Right forelimb (tissue), 1 donor: ENCODE measurements at places on chromosomes 7 and 10.

- no peak for DNase-seq
Measured at GRCh38 chr10:121324678-121325213, 273.5 kb downstream of the FGFR2 start.

DNA sequence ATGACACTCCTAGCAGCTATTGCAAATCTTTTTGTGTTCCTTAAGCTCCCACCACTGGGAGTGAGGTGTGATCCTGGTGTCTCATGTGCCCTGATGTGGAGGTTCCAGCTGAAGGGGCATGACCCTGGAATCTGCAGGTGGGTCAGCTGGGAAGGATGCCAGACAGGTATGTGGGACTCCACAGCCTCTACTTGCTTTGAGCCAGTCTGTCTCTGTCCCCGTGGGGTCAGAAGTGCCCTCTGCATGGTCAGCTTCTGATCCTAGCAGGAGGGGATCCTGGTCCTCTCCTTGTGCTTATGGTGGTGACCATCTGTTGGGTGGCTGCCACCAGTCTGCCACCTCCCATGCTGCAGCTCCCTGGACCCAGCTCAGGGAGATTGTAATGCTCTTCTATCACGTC lies 51.1 kb upstream of the COMTD1 start:
- DNase-seq: no peak

DNA sequence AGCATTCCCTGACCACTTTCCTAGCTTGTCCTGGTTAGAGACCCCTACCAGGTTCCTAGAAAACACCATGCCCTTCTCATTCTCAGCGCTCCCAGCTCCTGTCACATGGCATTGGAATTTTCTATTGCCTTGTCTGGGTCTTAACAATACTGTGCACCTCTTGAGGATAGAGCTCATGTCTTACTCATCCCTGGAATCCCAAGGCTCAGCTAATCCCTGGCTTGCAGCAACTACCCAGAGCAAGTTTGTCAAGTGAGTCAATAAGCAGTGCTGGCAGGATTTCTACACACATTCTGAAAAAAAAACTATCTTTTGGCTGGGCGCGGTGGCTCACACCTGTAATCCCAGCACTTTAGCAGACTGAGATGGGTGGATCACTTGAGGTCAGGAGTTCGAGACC lies 11.7 kb upstream of the PRDX3 start:
- no peak for DNase-seq

- no peak for DNase-seq
Measured at GRCh38 chr7:110448918-110449317, 642.0 kb upstream of the LRRN3 start.
